NCI-H1105 (cell line): ENCODE measurements at places on chromosomes 2 and 18.

- no peak for DNase-seq
Measured at GRCh38 chr2:190380962-190381412, 27.2 kb upstream of the MFSD6 start.

- no peak for DNase-seq
Measured at GRCh38 chr18:63472380-63472779, 4.4 kb upstream of the SERPINB5 start.

GRCh38 chr18:60377778-60378469, 5.3 kb upstream of the MC4R start:
- no peak for DNase-seq

DNA sequence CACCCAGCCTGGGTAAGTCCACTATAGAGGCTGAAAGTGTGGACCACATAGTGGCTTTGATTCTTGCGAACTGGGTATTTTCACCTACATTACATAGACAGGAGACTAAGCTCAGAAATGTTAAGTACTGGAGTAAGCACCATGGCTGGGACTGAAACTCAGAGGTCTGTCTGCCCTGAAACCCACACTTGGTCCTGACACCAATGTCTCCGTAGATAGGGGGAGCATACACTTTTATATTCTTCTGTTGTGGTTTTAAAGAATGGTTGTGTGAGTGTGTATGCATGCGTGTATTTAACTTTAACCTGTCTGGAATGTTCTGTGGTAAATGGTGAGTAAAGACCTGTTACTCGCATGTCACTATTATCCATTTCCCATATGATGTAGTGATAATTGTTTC, 10.3 kb upstream of the NPPC start:
- no peak for DNase-seq

DNA sequence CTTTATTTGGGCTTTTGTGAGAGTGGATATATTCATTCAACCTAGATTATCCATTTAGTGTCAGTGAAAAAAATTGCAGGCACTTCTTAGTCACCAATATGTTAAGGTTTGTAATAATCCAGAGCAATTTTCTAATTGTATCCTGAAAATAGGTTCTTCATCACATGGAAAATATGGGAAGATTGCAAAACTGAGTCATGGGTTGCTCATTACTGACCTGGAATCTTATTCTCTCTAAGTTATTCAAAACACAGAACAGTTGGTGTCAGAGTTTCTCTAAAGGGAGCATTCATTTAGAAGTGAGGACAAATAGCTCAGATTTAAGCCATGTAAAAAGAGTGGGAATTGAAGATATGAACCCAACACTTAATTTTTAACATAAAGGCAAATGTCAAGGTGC, 181.3 kb downstream of the IKZF2 start:
- no peak for DNase-seq

GRCh38 chr2:62457556-62457955, 48.4 kb downstream of the TMEM17 start:
- DNase-seq: no peak

DNA sequence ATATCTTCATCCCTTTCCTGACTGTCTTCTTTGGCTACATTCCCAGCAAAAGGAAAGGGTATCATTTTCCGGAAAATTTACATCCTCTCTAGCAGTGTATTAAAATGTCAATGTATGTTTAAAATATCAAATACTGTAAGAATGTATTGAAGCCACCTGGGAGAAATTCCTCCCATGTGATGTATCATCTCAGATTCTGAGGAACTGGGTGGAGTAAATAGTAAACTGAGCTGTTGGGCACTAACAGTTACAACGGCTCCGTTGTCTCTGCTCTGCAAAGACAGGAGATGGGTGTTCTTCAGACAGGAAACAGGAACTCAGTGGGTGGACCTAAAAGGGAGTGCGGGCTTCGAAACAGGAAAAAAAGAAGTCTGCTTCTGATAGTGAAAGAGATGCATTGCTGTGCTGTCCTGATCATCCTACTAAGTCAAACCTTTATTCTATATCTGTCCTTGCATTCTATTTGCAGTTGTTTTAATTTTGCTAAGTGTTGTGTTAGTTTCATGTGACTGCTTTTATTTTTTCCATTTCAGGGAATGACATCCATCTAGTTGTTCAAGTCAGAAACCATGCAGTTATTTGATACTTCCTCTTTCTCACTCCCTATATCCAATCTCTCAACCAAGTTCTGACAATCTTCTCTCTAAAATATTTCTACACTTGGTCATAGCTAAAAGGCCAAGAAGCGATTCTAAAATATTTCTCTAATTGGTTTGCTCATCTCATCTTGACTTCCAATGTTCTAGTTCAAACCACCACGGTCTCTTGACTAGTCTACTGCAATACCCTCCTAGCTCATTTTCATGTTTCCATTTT, 19.4 kb downstream of the DOK1 start:
- no peak for DNase-seq

- DNase-seq: no peak
Measured at GRCh38 chr2:146817613-146818012, 1027.2 kb upstream of the ACVR2A start.

- no peak for DNase-seq
Measured at GRCh38 chr18:37516361-37516853, 49.2 kb downstream of the CELF4 start.

DNA sequence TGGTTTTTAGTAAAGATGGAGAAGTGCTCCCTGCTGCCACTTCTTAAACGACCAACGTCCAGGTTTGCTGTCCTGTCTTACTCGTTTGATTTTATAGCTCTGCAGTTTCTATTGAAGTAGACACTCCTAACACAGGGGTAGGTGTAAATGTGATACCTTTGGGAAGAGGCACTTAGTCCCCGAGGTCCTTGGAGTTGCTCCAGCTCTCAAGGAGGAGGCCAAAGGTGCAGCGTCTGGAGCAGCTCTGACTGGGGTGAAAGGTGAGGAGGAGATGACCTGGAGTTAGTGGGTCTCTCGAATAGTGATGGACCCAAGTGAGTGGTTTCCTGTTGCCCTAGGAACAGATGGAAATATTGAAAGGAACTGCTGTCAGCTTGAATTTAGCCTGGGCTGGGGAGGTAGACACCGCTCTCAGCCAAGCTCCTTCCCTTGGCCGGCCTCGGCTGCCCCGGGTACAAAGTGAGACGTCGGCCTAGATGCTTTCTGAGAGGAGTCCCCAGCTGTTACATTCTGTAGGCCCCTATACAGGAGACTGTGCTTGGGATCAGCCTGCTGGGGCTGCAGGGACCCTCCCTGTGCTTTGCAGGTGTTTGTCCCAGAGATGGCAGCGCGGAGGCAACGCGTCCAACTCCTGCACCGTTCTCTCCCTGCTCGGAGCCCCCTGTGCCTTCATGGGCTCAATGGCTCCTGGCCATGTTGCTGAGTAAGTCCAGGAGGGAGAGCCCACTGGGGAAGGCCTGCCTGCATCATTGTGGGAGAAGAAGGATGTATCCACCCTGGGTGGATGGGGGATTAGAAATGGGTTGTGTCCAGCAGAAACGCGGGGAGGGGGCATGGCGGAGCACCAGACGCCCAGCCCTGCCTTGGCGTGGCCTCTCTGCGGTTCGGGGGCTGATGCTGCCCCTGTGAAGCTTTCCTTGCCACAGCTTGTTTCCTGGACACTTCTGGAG, 5.4 kb downstream of the KHK start:
- DNase-seq: no peak

DNA sequence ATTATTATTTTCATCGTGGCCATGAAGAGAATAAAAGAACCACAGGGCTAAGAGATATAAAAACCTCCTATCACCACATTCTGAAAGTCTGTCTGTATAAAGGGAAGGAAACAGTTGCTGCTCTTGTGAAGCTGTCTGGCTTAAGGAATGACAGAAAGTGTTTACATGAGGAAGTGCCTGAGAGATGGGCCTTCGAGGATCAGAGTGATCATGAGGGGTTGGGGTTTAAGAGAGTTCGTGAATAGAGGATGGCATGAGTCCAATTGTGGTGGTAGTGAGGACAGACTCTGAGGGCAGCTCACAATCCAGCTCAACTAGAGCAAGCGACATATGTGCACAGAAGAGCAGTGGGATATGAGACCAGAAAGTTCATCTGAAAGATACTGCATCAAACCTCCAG, 65.8 kb upstream of the PIEZO2 start:
- no peak for DNase-seq

GRCh38 chr2:148888986-148889385, 14.0 kb downstream of the KIF5C start:
- DNase-seq: no peak

DNA sequence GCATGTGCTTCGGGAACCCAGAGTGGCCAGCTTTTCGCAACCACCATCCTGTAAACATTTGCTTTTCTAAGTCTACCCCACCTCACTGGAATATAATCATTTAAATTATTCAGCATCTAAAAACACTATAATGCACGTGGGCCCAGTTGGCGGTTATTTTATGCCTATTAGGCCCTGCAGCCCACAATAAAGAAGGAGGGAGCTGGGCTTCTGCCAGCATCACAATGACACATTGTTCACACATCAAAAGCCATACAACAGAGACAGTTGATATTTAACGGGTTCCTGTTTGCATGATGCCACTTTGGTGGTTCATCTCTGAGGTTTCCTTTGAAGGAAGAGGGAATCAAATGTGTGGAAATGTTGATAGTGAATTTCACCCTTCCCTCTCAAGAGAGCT, 916.0 kb upstream of the CELF4 start:
- no peak for DNase-seq

- peak; percentile 6 for DNase-seq
Measured at GRCh38 chr2:143355870-143356269, 226.7 kb downstream of the ARHGAP15 start.

DNA sequence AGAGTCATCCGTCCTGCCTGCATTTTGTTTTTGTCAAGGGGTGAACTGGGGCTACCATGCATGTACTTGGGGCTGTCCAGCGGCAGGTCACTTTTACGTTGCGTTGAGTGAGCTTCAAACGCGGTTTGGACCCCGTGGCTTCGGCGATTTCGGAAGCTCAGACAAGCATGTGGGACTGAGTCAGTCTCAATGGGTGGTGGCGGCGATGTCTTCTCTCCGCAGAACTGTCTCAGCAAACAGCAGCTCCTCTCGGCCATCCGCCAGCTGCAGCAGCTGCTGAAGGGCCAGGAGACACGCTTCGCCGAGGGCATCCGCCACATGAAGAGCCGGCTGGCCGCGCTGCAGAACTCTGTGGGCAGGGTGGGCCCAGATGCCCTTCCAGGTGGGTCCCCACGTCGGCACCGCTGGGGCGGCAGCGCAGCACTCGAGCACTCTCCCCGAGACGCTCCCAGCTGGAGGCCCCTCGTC, 21.3 kb downstream of the FBLN7 start:
- no peak for DNase-seq

DNA sequence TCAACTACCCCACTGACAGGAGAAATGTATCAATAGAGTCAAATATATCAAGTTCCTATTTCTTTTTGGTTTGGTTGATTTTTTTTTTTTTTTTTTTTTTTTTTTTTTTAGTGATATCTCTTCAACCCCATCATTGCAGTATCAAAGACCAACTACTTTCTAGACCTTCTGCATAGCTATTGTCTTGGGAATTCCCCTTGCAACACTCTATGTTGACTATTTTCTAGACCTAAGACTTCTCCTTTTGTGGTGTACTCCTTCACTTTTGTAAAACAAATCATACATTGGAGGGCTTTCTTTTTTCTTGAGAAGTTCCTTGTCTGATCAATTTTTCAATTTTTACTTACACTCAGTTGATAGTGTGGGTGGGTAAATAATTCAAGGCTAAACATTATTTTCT, 46.5 kb upstream of the NR4A2 start:
- no peak for DNase-seq

DNA sequence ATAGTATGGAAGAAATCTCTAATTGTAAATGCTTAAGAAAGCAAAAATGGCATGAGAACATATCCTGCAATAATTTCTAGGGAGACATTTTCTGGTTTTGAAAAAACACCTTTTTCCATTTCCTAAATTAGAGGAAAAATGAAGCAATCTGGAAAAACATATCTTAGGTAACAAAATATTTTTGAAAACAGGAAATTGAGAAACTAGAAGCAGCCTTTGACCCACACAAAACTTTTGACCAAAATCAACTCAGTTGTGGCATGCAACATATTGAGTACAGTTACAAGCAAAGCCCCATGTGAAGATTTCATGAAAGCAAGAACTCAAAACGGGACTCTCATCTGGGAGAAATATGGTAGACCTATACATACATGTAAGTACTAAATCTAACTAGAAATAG, 28.6 kb upstream of the CHAC2 start:
- no peak for DNase-seq

- peak; percentile 13 for DNase-seq
Measured at GRCh38 chr2:105744909-105745853, at the start of gene NCK2. NCK2 (plus strand) TSS chr2:105744912; CDS start chr2:105855064, 110,152 bp downstream.

- no peak for DNase-seq
Measured at GRCh38 chr2:226017537-226017936, 618.0 kb downstream of the NYAP2 start.

DNA sequence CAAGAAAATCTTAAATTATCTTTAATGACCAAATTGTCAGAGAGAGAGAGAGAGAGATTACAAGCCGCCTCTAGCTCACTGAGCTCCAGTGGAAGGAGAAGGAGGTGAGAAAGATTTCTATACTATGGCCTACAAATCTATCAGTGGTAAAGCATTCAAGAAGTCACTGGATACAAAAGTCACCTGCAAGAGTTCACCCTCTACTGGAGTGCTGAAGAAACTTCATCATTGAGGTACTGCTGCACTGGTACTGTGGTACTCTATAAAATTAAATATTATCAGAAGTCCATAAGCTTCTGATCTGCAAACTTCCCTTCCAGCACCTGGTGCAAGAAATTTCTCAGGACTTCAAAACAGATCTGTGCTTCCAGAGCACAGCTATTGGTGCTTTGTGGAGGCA, 48.3 kb upstream of the AGPS start:
- DNase-seq: no peak

DNA sequence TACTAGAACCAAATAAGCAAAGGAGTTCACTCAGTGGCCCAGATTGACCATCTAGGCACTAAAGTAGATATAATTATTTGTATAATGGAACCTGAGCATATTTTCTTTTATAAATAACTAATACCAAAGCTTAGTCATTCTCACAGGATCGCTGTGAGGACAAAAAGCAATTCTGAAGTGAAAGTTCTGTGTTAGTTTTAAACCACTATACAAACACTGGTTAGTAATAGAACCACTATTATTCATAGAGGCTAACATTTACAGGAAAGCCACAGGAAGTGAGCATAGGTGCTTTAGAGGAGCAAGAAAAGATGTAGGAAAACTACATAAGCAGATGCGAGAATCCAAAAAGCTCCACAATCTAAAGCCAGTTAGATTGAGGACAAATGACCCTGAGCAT, 364.7 kb downstream of the XIRP2 start:
- DNase-seq: no peak

- peak; percentile 75 for DNase-seq
Measured at GRCh38 chr2:579351-579886, 97.8 kb downstream of the TMEM18 start.

- no peak for DNase-seq
Measured at GRCh38 chr2:9310377-9310776, 103.8 kb downstream of the ASAP2 start.

GRCh38 chr18:53664575-53664974, 559.9 kb downstream of the MBD2 start:
- DNase-seq: no peak

DNA sequence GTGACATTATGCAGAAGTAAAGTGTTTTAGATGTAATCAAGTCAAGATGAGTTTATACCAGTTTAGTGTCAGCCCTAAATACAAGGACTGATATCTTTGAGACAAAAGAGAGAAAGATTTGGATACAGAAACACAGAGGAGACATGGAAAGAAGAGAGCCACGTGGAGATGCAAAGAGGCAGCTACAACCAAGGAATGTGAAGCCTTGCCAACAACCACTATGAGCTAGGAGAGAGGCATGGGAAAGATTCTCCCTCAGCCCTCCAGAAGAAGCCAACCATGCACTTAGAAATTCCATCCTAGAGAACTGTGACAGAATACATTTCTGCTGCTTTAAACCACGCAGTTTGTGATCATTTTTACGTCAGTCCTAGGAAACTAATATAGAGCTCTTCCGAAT, 217.2 kb downstream of the DOK6 start:
- no peak for DNase-seq
